ENCODE measurements at places on chromosomes 11 and 22.

- DNase-seq: no peak
Measured at GRCh38 chr11:34537636-34538035, 24.0 kb upstream of the ELF5 start.

GRCh38 chr11:1006762-1007161, 29.8 kb downstream of the MUC6 start:
- DNase-seq: no peak

DNA sequence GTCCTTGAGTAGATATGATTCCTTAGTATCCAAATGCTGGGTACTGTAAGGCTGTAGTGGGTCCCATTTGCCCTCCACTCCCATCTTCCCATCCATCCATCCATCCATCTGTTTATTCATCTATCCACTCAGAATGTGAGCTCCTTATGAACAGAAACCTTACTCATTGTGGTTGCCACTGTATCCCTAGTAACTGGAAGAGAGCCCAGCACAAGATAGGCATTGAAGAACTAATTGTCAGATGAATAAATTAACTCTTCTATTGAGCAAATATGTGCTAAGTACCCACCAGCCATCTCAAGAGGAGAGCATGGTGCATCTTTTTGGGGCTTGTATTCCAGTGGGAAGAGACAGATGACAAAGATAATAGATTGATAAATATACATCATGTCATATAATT, 86.4 kb upstream of the SEZ6L start:
- no peak for DNase-seq

GRCh38 chr11:36741515-36741914, 143.5 kb upstream of the RAG2 start:
- DNase-seq: no peak

DNA sequence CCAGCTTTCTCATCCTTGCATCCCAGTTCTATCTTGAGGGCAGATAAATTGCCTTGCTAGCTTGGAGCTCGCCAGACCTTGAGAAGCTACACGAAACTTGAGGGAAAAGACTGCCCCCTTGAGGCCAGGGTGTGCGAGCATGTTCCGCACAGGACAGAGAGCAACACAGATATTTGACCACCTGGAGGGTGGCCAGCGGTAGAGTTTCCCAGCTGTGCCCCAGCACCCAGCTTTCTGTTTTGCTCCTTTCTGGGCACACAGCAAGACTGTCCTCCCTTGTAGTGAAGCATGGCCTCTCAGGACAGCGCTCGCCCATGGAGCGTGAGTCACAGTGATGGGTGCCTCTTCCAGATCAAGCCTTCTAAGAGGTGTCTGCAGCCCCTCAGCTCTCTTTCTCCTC, 23.5 kb downstream of the SPATA19 start:
- DNase-seq: no peak

GRCh38 chr22:50225200-50225969, 19.4 kb downstream of the TUBGCP6 start:
- no peak for DNase-seq
